ENCODE measurements at places on chromosomes 4 and X.

- peak; percentile 70 for DNase-seq
These were observed 961.8 kb upstream of the TENM3 start for GRCh38 chr4:181281451-181281850.

- DNase-seq = no peak
These were observed 151.9 kb upstream of the DIPK2B start for GRCh38 chrX:45352611-45353010.

- DNase-seq = no peak
These were observed 18.8 kb upstream of the TBC1D8B start for GRCh38 chrX:106783716-106784115.

DNA sequence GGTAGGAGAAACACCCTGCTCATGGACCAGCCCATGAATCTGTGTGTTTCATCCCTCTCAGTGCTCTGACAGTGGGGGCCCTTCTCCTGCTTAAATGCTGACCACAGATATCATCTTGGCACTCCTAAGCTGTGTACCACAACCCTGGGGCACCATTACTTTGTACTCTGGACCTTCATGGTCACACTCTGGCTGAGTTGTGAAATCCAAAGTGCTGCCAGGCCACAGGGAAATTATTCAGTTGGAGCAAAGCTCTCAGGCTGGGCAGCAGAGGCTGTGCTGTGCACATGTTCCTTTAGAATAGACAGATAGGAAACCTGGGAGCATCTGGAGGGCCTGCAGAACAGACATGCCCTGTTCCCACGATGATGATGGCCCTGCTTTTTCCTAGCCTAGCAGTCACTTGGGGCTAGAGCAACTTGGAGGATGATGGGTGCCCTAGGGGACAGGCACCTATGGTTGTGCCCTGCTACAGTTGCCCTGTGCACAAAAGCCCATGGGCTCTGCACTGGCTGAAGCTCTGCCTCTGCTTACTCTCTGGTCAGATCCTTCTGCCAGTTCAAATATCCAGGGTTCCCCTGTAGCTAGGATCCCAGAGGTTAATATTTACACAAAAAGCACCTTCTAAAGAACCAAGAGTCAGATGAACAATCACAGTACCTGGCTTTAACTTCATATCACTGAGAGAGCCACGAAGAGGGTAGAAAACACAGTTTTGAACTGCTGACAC lies 48.5 kb upstream of the CDX4 start:
- no peak for DNase-seq

GRCh38 chr4:40515398-40516293 lies 114.0 kb downstream of the RBM47 start:
- peak; percentile 18 for DNase-seq

DNA sequence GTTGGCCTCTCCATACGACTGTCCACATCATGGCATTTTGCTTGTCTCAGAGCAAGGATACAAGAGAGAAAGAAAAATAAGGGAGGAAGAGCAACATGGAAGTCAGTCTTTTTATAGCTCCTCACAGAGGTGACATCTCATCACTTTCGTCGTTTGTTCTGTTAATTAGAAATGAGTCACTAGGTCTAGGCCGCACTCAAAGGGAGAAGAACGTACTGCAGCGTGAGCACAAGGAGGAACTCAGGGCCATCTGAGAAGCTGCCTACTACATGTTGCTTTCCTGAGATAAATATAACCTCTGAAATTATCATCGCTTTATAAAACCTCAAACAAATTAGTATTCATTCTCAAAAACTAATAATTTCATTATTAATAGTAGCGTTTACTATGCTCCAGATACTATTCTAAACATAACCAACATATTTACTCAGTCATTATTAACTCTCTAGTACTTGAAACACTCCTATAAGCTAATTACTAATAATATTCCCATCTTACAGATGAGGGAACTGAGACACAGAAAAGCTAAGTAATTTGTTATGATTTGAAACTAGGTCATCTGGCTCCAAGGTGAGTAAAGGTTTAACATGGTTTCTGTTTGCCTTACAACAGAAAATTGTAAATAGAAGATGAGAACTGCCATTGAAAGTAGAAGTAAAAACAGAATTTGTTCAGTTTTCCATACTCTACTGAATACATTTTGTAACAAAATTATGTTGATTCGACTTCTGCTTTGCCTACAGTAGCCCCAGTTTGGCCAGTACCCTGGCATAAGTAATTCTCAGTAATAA lies 213.2 kb upstream of the UGT8 start:
- DNase-seq = no peak

DNA sequence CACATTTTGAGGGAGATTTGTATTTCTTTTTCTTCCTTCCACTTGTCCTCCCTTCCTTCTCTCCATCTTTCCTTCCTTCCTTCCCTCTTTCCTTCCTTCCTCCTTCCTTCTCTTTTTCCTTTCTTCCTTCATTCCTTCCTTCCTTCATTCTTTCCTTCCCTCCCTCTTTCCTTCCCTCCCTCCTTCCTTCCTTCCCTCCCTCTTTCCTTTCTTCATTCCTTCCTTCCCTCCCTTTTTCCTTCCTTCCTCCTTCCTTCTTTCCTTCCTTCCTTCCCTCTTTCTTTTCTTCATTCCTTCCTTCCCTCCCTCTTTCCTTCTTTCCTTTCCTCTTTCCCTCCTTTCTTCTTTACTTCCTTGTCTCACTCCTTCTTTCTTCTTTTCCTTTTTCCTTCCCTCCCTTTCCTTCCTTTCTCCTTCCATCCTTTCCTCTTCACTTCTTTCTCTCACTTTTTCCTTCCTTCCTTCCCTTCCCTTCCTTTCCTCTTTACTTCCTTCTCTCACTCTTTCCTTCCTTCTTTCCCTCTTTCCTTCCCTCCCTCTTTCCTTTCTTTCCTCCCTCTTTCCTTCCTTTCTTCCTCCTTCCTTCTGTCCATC lies 74.4 kb downstream of the DHRSX start:
- DNase-seq = no peak

DNA sequence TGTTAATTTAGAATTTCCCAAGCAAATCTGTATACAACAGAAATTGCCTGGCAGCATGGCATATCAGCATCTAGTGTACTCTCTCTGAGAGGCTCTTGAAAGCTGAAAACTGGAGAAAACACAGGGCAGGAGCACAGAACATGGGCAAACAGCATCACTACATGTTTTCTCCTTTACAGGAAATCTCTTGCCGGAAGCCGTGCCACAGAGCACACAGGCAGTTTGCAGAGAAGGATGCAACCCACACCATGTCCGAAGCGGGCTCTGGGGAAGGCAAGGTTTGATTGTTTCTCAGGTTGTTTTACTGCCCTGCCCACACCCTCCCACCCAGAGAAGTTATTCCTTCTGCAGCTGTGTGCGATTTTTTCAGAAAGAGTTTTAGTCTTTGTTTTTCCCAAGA lies 41.1 kb upstream of the FAM9C start:
- no peak for DNase-seq

All from foreskin melanocyte (primary cell).